ENCODE measurements at places on chromosomes 5 and 9.

- no peak for DNase-seq
These were observed 71.4 kb downstream of the SERINC5 start for GRCh38 chr5:80184235-80185023.

- no peak for DNase-seq
These were observed 238.0 kb downstream of the HSPA4 start for GRCh38 chr5:133289686-133290367.

DNA sequence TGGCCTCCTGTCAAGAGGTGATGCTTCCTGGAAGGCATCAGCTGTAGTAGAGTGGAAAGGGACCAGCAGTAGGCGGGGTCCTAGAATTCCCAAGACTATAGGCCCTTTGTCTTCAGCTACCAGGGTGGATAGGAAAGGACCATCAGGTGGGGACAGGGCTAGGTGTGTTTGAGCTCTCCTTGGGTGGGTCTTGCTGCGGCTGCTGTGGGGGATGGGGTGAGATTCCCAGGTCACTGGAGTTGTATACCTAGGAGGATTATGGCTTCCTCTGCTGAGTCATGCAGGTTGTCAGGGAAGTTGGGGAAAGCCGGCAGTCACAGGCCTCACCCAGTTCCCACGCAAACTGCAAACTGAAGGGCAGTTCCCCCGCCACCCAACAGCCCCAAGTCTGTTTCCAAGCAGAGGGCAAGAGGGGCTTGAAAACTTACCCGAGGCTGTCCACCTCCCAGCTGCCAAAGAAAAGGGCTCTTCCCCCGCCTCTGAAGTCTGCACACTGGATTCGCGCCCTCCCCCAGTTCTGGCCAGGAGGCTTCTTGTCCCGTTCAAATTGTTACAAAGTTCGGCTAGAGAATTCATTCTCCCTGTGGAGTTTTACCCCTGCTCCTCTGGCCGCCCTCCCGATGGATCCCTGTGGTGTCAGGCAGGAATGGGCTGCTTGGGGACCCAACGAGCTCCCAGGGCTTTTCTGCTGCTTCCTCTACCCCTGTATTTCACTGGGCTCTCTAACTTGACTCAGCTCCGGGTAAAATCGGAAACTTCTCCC, 23.0 kb upstream of the ECM2 start:
- DNase-seq: no peak

DNA sequence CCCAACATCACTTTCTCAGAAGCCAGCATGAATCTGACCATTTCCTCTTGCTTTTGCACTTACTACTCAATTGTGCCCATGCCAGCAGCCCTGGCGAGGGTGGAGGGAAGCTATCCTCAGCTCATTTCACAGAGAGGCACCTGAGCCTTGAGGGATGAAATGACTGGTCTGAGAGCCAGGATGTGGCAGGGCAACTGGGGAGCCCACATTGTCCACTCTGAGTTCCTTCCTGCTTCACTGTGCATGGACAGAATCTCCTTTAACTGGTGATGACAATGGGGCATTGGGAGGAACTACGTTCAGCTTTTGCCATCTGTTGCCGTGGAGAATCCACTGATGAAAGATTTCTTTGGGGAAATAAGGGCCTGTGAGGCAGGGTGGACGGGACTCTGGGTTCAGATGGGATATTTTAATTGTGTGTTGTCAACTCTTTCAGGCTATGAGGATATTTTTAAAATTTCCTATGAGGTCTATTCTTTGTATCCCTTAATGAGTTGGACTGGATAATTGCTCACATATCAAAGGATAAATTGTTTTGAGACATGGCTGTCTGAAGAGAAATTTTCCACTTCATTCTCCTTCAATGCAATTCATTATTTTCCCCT, 78.3 kb downstream of the TNC start:
- no peak for DNase-seq

GRCh38 chr9:15942831-15943424, 390.1 kb downstream of the CCDC171 start:
- DNase-seq: no peak

DNA sequence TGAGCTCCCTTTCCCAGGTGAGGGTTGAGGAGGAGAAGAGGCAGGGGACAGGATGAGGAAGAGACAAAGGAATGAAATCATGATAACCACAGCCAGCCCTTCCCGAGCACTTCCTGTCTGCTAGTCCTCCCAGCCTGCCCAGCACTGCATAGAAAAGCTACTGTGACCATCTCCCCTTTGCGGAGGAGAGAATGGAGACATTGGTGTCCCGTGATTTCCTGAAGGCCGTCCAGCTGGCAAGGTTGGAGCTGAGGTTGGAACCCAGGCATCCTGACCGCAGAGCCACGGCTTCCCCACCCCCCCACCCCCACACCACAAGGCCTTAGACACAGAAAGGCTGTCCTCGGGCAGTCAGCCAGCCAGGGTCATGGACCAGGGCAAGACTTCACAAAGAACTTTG, 131.1 kb upstream of the ICE1 start:
- no peak for DNase-seq

DNA sequence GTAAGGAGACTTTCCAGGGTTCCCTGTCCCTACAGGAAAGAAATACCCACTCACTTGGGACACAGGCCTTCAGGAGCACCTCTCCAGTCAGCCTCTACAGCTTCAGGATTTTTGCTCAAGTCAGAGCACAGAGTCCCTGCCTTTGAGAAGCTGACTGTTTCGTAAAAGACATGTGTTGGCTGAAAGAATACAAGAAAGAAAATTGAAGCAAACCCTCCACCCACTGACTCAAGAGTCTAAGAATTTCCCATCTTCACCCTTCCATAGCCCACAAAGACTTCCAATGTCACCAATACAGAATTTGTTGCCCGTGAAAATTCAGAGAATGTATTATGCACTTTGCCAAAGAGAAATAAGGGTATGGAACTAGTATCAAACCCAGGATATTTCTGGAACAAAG, 53.0 kb upstream of the ZNF622 start:
- DNase-seq: no peak

DNA sequence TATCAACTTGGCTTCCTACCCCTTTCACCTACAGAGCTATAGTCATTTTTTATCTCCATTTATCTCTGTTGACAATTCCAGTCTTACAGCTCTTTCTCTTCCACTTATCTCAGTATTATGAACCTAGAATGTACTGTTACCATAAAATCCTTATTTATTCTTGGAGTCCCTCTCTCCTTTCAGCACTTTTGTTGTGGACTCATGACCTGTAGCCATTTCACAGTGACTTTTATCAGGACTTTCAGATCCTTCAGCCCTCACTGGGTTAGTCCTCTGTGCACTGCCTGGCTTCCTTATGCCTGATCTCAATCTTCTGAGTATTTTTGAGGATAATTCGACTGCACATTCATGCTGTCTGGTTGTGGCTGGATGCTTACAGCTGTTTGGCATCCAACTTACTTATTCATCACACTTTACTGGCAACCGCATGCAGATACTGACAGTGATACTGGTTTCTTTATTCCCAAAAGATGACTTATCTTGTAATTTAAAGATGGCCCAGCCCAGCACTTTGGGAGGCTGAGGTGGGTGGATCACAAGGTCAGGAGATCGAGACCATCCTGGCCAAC, 293.3 kb downstream of the MAN2A1 start:
- DNase-seq: no peak

DNA sequence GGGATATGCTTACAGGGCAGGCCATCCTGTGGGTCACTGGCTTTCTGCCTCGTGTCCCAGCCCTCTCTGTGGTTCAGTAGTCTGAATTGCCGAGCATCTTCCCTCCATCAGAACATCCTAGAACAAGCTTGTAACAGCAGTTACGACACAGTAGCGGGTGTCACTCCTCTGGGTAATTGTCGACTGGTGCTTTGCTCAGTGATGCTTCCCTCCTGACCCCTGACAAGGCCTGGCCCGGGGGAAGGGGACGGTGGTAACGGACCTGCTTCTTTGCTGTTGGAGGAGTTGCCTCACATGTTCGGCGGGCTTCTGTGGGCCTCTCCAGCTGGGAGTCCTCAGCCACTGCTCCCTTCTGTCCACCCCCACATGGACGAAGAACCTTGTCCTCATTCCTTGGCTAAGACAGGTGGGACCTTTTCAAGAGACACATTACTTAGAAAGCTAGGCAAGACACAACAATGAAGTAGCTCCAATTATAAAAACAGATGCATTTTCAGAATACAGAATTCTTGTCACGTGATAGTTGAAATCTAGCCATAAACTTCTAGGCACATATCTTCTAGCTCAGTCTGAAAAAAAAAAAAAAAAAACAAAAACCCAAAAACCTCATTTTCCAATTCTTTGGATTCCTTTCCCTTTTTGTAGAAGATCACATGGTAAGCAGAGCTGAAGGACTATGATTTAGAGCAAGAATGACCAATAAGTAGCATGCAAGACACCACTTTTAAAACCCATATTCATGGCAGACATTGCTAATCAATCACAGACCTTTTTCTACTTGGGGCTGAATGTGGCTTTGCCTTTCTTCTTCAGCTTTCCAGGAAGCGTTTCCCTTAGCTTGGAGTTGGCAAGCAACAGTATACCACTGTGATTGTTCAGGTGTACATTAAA, 25.0 kb downstream of the HMCN2 start:
- no peak for DNase-seq

DNA sequence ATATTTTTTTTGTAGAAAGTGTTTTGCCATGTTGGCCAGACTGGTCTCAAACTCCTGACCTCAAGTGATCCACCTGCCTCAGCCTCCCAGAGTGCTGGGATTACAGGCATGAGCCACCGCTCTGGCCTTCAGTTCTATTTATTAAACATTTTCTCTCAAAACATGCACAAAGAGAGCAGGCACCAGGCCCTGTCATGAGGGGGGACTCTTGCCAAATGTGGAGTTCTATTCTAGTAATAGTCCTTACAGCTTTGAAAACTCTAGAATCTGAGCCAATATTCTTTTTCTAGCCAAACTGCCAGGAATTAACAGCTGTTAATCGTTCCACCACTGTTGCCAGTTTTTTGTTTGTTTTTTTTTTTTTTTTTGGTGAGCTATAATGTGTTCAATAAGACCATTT, 124.6 kb downstream of the TARS1 start:
- DNase-seq: no peak

DNA sequence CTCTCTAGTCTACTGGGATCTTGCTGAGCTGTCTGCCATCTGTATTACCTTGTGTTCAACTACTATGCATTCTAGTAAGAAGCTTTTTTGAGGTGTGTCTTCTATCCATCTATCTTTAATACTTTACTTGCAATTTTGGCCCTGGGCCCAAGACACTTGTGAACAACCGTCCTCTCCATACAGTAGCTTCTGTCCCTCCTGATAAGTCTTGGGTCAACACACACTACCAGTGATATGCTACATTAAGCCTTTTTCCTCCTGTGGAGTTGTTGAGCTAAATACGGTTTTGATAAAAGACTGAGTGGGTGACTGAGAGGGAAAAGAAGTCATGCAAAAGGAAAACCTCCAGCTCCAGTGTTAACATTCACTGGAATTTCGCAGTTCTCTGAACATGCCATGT, 133.3 kb upstream of the PCA3 start:
- no peak for DNase-seq

DNA sequence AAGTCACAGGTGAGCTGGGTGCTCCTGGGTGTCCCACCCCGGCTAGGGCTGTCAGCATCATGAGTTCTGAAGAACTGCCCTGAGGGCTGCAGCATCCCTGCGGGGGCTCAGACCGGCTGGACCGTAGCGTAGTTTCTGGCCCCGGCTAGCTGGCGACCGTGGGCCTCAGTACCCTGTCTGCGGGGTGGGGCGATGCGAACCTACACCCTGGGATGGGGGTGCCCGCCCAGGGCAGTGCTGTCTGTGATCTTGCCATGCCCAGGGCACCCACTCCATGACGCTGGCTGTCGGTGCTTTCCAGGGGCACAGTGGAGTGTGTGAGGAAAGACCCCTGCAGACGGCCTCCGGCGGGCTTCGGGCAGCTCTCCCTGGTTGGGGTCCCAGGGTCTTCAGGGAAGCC, 66.5 kb upstream of the IRX4 start:
- DNase-seq: no peak

DNA sequence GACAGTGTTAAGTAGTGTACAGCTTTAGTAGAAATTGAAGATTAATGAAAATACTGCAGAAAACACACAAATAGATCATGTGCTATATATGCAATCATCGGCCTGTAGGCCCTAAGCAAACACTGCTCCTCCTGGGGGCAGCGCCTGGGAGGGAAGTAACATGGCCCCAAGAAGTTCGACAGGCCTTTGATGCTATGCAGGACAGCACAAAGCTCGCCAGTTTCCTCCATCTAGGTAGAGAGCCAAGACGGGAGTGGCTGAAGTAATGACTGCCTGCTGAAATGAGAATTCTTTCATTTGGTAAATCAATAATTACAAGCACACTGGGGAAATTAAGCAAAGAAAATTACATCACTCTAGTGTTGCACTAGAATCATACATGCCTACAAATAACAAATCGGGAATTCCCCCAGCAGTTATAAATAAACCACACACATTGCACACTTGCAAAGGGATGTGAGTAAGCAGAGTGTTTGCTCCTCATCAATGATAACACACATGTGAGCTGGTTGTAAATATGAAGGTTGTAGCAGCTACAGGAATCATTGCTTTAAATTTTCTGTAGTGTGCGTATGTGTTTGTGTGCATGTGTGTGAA, 219.9 kb upstream of the NFIL3 start:
- no peak for DNase-seq

DNA sequence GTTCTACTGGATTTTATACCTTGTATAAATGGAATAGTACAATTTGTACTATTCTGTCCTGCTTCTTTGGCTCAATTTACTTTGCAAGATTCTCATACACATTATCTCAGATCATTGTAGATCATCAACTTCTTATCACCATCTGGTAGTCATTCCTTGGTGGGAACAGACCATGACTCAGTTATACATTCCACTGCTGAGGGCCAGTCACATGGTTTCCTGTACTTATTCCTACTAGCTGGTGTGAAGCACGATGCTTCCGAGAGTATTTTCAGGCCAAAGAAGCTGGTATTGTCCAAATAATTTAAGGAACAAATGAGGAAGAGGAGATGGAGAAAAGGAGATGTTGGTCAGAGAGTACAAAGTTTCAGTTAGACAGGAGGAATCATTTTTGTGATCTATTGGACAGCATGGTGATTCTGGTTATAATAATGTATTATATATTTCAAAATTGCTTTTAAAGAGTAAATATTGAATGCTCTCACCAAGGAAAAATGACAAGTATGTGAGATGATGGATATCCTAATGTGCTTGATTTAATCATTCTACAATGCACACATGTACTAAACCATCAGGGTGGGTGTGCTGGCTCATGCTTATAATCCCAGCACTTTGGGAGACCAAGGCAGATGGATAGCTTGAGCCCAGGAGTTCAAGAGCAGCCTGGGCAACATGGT, 124.1 kb downstream of the SYK start:
- DNase-seq: no peak

DNA sequence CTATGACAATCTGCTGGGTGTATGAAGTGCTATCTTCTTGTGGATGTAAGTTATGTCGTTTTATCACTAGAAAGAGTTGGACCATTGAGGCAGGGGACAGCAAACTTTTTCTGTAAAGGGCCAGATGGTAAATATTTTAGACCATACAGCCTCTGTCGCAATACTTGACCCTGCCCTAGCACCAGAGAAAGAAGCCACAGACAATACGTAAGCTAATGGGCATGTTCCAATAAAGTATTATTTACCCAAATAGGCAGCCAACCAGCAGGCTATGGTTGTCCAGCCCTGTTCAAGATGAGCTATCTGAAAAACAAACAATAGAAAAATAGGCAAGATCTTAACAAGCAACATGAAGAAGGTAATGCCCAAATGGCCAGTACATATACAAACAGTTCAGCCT, 36.4 kb downstream of the MTX3 start:
- no peak for DNase-seq
